ENCODE measurements at places on chromosomes 1 and 21.

GRCh38 chr1:245614476-245614875, 459.7 kb downstream of the KIF26B start:
- DNase-seq, result no peak

DNA sequence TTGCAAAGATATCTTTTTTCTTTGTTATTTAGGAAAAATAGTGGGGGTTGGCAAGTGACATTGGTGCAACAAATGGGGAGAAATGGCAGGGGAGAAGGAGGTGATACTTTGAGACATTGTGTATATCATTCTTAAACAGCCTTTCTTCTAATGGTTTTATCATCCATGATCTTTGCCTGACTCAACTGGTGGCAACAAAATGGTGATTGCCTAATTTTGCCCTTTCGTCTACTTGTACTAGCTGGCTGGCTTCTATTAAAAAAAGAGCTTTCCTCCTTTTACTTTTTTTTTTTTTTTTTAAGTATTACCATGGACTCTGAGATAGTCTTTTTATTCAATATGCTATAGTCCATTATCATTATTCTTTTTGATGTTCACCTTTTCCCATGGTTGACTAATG, 27.7 kb downstream of the DESI2 start:
- DNase-seq, result no peak

DNA sequence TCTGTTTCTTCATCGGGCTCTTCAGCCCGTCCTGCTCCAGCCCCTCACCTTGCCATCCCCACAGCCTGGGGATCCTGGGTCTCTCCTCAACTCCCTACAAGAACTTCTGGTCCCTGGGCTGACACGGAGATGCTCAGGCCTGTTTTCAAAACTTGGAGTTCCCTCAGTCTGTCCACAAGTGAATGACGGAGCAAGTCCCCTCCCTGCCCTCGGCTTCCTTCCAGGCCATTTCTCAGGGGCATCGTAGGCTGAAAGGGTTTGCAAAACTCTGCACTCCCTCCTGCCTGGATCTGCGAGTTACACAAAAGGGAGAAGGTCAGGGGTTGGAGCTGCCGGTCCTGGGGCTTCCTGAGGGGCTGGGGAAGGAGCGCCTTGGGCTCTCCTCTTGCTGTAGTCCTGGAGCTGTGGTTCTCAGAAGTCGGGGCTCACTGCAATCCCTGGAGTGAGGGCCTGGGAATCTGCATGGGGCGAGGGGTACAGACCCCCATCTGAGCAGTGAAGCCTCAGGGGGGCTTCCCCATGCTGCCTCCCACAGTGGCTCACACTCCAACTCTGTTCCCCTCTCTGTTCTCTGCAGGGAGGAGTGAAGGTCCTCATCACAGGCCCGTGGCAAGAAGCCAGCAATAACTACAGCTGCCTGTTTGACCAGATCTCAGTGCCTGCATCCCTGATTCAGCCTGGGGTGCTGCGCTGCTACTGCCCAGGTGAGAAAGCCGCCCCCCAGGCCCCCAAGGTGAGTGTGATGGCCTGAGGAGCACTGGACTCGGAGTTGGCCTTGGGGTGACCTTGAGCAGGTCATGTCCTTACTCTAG, 100.6 kb upstream of the VAMP3 start:
- no peak for DNase-seq

DNA sequence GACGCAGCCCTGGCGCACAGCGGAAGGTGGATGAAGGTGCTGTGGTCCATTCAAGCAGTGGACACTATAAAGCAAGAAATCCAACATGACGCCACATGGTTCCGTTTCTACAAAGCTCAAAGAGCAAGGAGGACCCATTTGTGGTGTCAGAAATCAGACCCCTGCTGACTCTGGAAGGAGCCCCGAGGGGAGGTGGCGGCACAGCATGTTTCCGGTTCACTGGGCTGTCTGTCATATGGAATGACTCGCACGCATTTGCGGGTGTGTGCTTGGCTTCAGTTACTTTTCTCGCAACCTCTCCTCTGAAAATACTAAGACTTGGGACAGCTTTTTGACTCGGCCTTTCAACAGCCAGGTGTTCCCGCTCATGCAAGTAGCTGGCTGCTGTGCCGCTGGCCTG, 29.1 kb upstream of the LRRC47 start:
- DNase-seq, result no peak

DNA sequence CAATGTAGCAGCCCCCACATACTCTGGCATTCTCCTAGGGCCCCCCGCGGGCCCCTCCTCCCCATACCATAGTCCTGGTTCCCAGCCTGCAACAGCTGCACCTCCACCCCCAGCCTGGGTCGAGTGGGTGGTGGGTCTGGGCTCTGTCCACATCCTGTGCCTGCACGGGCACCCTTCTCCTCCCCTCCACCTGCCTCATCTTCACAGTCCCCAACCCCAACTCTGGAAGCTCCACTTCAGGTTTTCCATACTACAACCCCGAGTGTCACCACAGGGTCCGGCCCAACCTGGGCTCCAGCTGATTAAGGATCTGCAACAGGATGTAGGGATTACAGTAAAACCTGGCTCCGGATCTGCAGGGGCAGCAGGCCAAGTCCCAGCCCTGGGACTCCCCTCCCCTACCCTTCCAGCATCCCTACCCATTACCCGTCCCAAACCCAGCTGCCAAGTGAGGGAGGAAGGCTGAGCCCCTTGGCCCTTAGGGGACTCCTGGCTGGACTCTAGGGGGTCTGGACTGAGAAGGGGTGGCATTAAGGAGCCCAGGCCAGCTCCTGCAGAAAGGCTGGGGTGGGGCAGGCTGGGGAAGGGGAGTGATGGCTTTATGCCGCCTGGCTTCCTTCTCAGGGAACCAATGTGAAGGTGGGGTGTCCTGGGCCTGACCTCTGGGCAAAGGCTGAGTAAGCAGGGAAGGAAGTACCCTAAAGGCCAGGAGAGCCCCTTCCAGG, 116.8 kb downstream of the CASZ1 start:
- DNase-seq, result no peak

- no peak for DNase-seq
Measured at GRCh38 chr1:25973610-25974321, 24.1 kb downstream of the PAFAH2 start.

- peak; percentile 34 for DNase-seq
Measured at GRCh38 chr1:26530895-26531598, 1.5 kb downstream of the RPS6KA1 start.

GRCh38 chr1:62875676-62876075, 91.7 kb downstream of the ATG4C start:
- no peak for DNase-seq

GRCh38 chr1:77412069-77412819, 130.4 kb downstream of the AK5 start:
- DNase-seq, result no peak

- DNase-seq, result no peak
Measured at GRCh38 chr1:171140401-171140800, 44.7 kb upstream of the FMO2 start.

DNA sequence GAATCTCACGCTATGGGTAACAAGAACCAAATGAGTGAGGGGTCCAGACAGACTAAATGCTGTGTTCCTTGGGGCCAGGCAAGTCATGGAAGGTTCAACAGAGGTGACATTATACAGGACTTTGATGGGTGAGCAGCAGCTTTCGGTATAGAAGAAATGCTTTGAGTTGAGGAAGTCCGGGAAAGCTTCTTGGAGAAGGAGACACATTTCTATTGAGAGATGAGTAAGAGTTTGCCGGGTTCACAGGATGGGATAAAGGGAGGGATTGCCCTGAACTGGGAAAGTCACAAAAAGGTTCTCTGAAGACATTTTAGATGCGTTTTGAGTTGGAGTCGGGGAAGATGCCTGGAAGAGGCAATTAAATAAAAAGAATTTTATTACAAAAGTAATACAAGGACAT, 580 bp upstream of the AZIN2 start:
- DNase-seq, result no peak

All from NCI-H1048 (cell line).